ENCODE measurements at places on chromosomes 11 and 22. TPM values are rescaled to one million over a fixed set of nuclear protein-coding genes. Genes with fewer than 3 reads are reported as not detected.
A peak's percentile ranks its signal among the peaks of the same experiment; 100 is the strongest.

The OR52I1 gene
- total RNA-seq: not detected

The MPPED1 gene
- total RNA-seq: not detected

- no peak for DNase-seq
- no peak overlapping the region for H3K27ac ChIP-seq
- no peaks in the 10 kb centered on the region for H3K36me3 ChIP-seq
- H3K4me3 ChIP-seq: no peak overlapping the region
These were observed 99.6 kb upstream of the GRAMD1B start for GRCh38 chr11:123330471-123330870.

GRCh38 chr22:46139895-46140350, 10.4 kb upstream of the PPARA start:
- H3K27me3 ChIP-seq: no peaks in the 10 kb centered on the region
- H3K4me3 ChIP-seq: no peak overlapping the region
- H3K4me1 ChIP-seq: no peaks in the 10 kb centered on the region
- no peaks in the 10 kb centered on the region for H3K36me3 ChIP-seq
- H3K27ac ChIP-seq: peak overlapping the region; percentile 48

- H3K36me3 ChIP-seq: no peaks in the 10 kb centered on the region
- no peak overlapping the region for H3K27ac ChIP-seq
- no peak overlapping the region for H3K4me3 ChIP-seq
- H3K4me1 ChIP-seq: peaks cover 3% of the 10 kb centered on the region
These were observed 296.7 kb upstream of the SYN3 start for GRCh38 chr22:33354928-33355327.

DNA sequence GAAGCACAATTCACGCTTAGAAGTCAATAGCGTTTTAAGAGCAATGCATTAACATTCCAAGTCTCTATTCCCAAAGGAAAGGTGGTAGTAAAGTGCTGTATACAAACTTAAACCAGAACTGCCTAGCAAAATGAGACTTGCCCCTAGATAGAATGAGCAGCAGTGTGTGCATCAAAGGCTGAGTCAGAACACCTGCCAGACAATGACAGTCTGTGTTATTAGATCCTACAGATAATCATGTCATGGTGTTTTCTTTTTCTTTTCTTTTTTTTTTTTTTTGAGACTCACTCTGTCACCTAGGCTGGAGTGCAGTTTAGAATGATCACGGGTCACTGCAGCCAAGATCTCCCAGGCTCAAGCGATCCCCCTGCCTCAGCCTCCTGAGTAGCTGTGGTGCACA, 1.6 kb downstream of the RTCB start:
- peak overlapping the region; percentile 81 for H3K4me3 ChIP-seq
- peaks cover 11% of the 10 kb centered on the region for H3K36me3 ChIP-seq
- peak overlapping the region; percentile 87 for H3K27ac ChIP-seq
- no peak for DNase-seq
- H3K4me1 ChIP-seq: peaks cover 9% of the 10 kb centered on the region

All from transverse colon (tissue), 4 donors.